ENCODE measurements at places on chromosomes 1 and 21.
A peak's percentile ranks its signal among the peaks of the same experiment; 100 is the strongest.

GRCh38 chr1:27727126-27727525 is 1.4 kb downstream of the FAM76A start:
- DNase-seq, result peak; percentile 33

DNA sequence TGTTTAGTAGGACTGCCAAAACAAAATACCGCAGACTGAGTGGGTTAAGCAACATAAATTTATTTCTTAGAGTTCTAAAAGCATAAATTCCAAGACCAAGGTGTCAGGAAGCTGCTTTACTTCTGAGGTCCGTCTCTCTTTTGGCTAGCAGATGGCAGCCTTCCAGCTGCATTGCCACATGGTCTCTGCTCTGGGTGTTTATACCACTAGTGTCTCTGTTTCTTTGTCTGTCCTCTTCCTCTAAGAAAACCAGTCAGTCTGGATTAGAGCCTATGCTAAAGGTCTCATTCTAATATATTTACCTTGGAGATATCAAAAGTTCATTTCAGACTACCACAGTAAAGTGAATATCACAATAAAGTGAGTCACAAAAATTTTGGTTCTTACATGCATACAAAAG is 519.8 kb downstream of the COL11A1 start:
- no peak for DNase-seq

- no peak for DNase-seq
Observed at GRCh38 chr1:35599411-35599810, 26.3 kb downstream of the TFAP2E start.

DNA sequence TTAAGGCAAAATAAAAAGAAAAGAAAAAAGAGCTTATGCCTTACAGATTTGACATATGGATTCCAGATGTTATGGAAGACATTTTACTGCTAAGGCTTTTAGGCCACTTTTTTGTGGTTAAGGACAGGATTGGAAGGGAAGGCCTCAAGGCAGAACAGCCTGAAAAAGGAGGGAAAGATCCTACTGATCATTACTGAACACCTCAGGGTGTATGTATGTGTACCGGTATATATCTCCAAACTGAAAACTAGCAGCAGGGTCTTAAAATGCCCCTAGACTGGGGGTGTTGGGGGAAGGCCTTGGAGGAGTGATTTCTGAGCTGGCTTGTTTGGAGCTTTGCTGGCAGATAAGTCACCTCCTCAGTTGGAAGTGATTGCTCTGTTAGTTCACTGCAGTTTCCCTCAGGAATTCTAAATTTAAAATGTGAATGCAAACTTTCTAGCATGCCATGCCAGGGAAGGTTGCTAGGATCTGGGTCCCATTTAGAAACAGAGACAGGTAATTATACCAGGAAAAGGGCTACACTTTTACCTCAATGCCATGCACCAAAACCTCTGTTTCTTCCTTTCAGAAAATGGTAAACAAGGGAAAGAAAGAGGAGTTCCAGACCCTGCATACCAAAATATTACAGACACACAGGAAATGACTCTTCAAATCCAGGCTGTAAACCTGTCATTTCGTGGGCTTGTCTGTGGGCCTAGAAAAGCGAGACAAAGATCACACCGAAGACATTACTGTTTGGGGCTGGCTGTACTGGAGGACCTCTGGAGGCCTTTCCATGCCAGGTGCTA is 15.0 kb downstream of the C1orf52 start:
- DNase-seq, result no peak

DNA sequence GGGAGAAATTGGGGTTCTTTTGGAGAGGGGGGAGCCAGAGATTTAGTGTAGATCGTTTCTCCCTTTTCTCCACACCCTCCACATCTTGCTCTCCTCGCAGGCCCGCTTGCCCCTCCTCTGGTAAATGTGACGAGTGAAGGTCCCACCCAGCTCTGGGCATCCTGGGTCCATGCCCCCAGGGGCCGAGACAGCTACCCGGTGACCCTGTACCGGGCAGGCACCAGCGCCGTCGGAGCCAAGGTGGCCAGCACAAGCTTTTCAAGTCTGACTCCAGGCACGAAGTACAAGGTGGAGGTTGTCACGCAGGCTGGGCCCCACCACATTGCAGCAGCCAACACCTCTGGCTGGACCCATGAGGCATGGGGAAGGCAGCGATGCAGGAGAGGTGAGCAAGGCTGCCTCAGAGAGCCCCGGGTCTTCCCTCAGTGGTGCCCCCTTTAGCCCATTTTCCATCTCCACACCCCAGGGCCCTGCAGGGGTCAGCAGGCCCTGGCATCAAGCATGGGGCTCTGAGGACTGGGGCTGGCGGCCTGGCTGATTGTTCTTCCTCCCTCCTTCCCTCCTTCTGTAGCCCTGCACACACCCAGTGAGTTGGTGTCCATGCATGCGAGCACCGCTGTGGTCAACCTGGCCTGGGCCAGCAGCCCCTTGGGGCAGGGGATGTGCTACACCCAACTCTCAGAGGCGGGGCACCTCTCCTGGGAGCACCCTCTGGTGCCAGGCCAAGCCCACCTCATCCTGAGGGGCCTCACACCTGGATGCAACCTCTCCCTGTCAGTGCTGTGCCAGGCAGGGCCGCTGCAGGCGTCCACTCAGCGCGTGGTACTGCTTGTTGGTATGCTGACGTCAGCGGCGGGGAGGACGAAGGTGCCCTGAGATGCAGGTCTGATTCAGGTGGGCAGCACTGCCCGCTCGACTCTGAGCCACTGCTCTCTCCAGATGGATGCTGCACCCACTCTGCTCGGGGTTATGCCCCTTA is 16.4 kb upstream of the LGR6 start:
- no peak for DNase-seq

GRCh38 chr1:32241001-32241763 is 5.8 kb upstream of the FAM167B start:
- DNase-seq, result peak; percentile 50

GRCh38 chr1:98749152-98749756 is 87.7 kb downstream of the SNX7 start:
- peak; percentile 13 for DNase-seq

DNA sequence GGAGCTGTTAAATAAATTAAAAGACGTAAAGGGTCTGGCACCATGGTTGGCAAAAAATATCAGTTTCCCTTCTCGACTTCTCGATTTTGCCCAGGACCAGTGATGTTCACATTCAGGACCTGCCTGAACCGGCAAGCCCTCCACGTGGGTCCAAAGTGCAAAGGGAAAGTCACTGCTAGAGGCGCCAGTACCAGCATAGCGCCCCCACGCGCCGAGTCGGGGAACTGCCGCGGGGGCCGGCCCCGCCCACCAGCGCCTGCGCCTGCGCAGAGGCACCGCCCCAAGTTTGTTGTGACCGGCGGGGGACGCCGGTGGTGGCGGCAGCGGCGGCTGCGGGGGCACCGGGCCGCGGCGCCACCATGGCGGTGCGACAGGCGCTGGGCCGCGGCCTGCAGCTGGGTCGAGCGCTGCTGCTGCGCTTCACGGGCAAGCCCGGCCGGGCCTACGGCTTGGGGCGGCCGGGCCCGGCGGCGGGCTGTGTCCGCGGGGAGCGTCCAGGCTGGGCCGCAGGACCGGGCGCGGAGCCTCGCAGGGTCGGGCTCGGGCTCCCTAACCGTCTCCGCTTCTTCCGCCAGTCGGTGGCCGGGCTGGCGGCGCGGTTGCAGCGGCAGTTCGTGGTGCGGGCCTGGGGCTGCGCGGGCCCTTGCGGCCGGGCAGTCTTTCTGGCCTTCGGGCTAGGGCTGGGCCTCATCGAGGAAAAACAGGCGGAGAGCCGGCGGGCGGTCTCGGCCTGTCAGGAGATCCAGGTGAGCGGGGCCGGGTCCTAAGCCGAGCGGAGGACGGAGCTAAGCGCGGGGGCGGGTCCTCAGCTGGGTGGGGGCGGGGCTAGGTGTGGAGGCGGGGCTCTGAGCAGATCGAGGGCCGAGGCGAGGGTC is at the start of gene PINK1:
Gene PINK1, plus strand, starts transcription at position 269 of the 875 bp plus-strand sequence. Its CDS starts 91 bp downstream, at position 360.
- DNase-seq, result peak; percentile 64

GRCh38 chr1:52119301-52120079 is 22.4 kb upstream of the ZFYVE9 start:
- no peak for DNase-seq

- DNase-seq, result no peak
Observed at GRCh38 chr1:31848381-31848897, 32.6 kb upstream of the SPOCD1 start.

DNA sequence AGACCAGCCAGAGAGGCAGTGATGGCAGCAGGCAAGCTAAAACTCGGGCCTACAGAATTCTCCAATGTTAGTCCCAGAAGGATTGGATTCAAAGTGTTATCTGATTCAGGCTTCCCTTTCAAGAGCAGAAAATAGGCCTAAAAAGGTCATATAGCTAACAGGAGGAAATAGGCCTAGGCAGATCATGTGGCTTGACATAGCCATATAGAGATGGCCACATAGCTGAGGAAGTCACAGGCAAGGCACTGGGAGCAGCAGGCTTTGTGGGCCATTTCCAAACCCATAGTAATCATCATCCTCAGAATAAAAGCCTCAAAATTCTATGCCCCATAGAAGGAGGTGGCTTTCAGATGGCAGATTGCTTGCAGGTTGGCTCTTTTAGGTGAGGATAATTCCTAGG is 29.0 kb upstream of the LMO4 start:
- no peak for DNase-seq

GRCh38 chr1:21926814-21927532 is 10.1 kb downstream of the HSPG2 start:
- DNase-seq, result no peak

GRCh38 chr1:56877973-56878372 is 23.4 kb downstream of the C8A start:
- DNase-seq, result no peak

DNA sequence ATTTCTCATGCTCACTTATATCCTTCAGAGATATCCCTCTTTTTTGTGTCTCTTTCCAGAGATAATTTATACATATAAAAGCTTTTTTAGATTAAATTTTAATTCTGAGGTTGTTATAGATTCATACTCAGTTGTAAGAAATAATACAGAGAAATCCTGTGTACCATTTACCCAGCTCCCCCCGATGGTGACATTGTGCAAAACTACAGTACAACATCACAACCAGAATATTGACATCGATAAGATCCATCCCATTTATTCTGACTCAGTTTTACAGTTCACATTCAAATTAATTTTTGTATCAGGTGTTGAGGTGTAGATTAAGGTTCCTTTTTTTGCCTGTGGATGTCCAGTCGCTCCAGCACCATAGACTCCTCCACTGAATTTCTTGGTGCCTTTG is 14.3 kb downstream of the DMRTB1 start:
- peak; percentile 12 for DNase-seq

DNA sequence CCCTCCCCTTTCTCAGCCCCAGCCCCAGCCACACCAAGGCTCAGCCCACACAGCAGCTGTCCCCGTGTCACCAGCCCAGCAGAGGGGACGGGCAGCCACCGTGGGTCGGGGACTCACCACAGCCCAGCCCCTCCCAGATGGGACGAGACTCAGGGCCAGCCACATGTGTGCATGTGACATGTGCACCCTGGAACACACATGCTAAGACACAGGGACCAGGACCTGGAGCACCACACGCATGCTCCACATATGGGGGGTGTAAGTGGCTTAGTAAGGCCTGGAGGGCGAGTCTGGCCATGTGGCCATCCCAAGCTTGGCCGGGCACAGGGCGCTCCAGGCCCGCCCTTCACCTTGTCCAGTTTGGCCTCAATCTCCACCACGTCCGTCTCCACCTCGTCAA is 4.0 kb downstream of the ACAP3 start:
- no peak for DNase-seq

DNA sequence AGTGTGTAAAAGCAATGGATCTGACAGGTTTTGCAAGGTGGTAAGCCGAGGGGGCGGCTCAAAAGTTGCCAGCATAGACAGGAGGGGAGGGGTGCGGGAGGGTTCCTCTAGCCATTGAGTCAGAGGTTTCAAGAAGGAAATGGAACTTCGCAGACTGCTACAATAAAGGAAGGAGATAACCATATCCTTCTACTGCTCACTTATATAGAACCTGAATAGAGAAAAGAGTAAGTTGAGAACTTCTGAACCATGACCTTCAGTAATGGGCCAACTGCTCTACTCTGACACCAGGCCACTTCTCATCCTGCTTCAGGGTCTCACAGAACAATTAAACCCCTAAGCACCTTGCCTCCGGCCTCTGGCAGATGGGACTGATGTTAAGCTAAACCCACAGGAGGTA is 26.3 kb upstream of the BCAR3 start:
- no peak for DNase-seq

- no peak for DNase-seq
Observed at GRCh38 chr21:46211786-46212720, 16.5 kb downstream of the LSS start.

DNA sequence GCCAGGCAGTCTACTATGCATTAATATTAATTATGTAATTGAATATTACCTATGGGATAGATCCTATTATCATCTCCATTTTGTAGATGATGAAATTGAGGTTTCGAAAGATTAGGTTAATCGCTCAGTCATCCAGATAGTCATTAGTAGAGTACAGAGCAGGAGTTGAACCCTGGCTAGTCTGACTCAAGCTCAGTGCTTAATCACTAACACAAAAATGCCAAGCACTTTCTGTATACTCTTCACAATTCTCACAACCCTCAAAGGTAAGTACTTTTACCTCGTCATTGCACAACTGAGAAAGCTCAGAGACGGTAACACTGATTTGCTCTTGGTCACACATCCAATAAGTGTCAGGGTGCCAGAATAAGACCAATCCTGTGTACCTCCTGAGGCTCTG is 280.2 kb upstream of the PLXNA2 start:
- no peak for DNase-seq

- no peak for DNase-seq
Observed at GRCh38 chr1:7670334-7671145, 100.6 kb upstream of the VAMP3 start.

- no peak for DNase-seq
Observed at GRCh38 chr1:111742938-111743549, 3.8 kb upstream of the INKA2 start.
